ENCODE measurements at places on chromosomes 7 and 10.

DNA sequence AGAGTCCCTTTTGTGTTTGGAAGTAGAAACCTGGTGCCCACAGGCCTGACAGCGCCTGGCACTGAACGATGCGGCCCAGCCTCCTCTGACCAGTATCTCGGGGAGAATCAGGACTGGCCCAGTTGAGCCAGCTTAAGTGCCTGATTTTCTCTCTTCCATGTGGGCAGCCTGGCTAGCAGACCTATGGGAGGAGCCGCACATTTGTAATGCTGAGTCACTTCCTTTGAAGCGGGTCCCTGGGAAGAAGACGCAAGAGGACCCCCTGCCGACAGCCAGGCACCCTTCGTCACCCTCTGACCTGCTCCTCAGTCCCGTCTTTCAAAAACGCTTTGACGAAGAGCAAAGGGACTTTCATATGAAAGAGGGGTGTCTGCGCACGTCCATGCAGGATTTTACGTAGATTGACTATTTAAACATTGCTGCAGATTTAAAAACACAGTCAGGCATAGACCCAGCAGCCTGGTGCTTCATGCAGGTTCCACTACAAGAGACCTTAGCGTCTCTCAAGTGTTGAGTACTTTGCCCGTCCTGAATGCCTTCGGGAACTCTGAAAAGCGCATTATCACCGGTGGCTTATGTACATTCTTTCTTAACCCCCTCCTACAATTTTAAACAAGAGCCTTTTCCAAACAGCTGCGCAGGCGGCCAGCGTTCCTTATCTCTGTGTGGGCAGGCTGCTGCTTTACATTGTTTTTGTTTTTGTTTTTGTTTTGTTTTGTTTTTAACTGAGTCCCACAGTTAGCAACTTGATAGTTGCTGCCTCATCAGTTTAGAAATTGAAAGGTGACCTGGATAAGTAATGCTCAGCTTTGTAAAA, 36.5 kb upstream of the AP5Z1 start:
- no peak for DNase-seq

- DNase-seq, result no peak
Measured at GRCh38 chr7:6164491-6164890, 107.9 kb downstream of the CYTH3 start.

DNA sequence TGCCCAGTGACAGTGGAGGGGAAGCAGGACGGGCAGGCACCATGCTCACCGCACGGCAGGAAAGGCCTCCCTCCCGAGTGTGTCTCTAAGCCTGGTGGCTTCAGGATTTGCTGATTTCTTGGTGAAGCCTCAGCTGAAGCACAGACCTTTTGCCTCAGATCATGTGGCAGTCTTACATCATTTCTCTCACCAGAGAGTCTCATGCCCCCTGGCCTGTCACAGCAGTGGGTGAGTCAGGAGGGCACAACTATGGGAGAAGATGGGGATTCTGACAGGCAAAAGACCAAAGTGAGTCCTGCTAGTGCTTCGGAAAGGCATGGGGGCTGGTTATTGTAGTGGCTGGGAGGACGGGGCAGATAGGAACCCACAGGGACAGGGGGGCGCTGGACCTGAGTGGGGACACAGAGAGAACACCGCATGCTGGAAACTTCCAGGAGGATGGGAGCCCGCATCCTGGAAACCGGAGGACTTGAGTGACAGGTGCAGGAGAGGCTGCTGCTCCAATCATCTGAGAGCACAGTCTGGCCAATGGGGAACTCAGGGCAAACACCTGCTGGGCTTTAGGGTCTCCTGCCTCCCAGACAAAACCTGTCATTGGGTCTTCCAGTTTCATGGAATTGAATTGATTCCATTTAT, 166.8 kb downstream of the ADARB2 start:
- no peak for DNase-seq

DNA sequence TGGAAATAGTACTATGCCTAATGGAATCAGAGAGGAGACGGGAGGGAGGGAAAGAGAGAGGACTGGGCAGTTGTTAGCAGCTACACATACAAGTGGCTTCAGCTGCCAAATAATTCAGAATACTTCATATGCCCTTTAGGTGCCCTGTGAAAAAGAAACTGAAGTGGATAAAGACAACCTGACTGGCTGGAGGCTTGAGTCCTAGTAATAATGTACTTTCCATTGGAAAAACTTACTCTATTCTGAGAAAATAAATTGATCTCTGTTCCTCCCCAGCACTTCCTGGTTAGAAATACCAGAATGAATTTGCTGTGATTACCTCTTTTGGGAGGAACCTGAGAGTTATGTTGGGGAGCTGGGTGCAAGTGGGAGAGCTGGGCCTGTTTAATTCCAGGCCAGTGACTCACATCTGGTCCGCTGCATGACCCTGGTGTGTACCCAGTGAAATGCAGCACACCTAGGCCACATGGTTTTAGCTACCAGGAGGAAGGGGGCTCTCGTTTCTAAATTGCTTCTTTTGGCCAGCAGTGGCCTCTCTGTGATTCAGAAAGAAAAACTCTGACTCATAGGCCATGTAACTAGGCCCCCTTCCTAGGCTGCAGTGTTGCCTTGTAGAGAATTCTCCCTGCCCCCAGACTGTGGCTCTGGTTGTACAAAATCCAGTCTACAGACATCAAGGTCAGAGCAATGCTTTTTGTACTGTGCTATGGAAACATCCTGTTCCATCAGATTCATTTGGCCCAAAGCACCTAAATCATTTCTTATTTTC, 6.5 kb downstream of the AGFG2 start:
- DNase-seq, result no peak

DNA sequence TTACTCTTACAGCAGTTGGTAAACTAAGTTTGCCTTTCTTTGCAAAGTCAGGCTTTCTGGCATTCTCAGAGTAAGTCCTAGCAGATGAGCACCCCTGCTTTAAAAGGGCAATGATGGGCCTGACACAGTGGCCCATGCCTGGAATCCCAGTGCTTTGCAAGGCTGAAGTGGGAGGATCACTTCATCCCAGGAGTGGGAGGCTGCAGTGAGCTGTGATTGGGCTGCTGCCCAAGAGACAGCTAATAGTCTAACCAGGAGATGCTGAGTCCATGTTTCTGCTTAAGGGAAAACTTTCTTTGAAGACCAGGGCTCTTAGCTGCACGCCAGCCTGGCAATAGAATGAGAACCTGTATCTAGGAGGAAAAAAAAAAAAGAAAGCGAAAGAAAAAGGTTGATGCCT, 100.2 kb upstream of the MPP7 start:
- DNase-seq, result no peak

- no peak for DNase-seq
Measured at GRCh38 chr7:25786936-25787335, 365.1 kb upstream of the NFE2L3 start.
